ENCODE measurements at places on chromosomes 2 and 18.

- no peak for DNase-seq
Observed at GRCh38 chr2:159462201-159462785, 154.1 kb downstream of the BAZ2B start.

GRCh38 chr2:16090650-16091575, 150.6 kb downstream of the MYCN start:
- no peak for DNase-seq

- DNase-seq = no peak
Observed at GRCh38 chr2:207996848-207997247, 28.5 kb downstream of the PLEKHM3 start.

GRCh38 chr2:3293221-3293620, 84.4 kb downstream of the EIPR1 start:
- no peak for DNase-seq

DNA sequence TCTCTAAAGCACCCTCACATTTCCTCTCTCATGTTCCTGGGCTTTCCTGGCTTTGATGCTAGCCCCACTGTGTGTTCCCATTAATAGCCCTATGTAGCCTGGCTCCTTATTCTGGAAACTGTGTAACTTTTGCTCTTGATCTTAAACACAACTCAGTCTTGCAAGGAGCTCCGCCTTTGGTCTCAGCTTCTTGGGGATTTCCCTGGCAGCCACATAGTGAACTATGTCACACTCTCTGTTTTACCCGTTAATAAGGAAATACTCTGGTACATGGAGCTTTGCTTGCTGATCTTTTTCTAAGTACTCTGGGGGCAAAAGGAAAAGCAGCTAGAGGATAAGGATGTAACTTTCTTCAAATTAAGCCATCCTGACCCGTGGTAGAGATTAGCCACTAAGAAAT, 259.3 kb downstream of the NEDD4L start:
- DNase-seq = no peak

DNA sequence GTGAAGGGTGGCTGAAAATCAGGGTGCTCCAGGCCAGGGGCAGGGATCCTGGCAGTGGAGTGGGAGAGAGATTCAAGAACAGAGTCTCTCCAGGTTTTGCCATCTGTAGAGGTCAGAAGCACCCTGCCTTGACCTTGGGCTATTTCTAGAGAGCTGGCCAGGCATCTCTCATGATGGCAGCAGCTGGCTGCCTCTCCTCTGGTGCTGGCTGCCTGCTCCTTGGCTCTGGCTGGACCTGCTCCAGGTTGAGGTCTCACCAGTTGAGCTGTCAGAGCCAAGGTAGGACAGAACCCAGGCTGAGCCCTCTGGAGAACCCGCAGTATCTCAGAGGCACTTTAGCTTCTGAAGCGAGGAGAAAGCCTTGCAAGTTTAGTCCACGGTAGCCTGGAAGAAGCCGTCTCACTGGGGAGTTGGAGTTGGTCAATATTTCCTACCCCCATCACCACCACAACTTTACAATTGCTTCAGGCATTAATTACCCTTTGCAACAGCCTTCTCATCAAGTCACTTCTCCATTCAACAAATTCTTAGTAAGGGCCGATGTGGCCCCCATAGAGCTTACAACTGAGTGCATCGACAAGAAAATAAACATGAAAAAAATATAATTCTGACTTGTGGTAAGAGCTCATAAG, 25.6 kb downstream of the GNLY start:
- no peak for DNase-seq

DNA sequence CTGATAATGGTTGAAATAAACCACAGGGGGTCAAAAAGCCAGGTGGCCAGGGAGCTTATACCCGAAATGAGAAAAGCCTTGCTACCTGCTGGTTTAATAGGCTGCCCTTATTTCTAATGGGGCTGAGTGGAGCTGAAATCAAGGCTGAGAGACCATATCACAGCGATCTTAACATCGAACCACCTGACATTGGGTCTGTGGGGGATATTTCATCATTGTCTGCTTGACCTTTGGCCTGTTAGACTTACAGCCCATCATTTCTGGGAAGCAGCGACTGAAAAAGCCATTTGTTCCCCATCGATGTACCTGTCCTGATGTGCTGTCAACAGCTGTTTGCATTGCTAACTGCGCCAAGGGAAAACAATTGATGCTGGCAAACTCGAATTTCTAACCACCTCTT, 199.7 kb upstream of the SLC14A2 start:
- DNase-seq = no peak

- DNase-seq = peak; percentile 40
Observed at GRCh38 chr2:11343650-11344341, 640 bp downstream of the ROCK2 start.

- DNase-seq = no peak
Observed at GRCh38 chr2:177765698-177766097, 306.9 kb downstream of the PDE11A start.

- DNase-seq = no peak
Observed at GRCh38 chr2:145116834-145117725, 597.2 kb upstream of the ZEB2 start.

- DNase-seq = no peak
Observed at GRCh38 chr2:235398321-235398720, 95.5 kb upstream of the AGAP1 start.

DNA sequence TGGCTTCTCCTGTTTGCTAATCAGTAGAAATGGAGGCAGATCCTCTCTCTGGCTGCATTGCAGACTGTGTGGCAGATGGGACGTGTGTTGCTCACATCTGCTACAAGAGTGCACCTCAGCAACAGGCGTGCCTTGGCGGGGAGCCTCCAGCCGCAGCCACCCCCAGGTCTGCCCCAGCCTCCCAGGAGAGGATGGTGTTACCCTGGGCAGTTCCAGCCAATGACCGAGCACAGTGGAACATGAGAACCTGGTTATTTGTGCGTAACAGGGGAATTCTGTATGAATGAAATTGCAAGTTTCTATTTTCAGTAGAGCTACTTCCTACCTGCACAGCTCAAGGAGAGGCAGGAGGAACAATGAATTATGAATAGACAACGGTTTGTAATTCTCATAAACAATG, 130.6 kb upstream of the CBLN2 start:
- DNase-seq = no peak

DNA sequence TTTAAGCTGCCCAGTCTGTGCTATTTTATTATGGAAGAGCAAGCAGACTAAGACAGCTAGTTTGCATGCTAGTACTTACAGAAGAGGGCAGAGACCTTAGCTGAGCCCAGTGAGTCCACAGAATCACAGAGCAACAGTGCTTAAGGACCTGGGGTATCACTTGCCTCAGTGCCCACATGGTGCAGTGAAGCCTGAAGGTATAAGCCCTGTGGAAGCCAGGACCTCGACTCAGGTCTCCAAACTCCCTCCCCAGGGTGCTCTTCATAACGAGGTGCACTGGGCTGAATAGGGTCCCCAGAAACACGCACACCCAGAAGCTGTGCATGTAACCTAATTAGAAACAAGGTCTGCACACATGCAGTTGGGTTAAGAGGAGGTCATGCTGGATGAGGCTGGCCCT, 718.1 kb downstream of the GALR1 start:
- DNase-seq = no peak

DNA sequence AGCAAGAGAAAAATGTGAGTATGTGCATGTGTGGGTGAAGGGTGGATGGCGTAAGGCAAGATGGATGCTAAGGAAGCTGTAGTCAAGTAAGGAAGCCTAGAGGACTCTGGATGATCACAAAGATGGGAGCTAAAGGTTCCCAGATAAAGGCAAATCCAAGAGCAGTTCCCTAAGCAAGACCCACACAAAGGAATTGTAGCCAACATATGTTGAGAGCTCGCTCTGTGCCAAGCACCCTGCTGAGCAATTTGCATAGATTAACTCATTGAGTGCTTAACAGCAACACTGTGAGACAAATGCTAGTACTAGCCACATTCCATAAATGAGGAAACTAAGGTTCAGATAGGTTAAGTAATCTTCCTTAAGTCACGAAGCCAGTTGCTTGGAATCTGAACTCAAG, 132.6 kb downstream of the C1D start:
- DNase-seq = no peak

DNA sequence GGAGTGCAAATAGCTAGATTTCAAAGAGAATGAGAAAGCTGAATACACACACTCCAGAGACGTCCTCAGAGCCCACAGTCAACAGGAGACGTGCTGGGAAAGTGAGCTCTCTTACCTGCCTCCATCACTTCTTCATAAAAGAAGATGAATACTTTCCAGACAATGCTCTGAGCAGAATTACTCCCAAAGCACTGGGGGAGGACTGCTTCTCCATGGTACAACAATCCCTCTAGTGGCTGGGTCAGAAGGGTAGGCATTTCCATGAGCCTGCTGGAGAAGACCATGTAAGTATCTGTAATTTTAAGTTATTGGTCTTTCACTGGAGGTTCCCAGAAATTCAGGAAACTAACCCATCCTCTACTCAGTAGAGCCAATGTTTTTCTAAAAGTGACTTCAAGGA, 190.3 kb downstream of the RBM43 start:
- no peak for DNase-seq

DNA sequence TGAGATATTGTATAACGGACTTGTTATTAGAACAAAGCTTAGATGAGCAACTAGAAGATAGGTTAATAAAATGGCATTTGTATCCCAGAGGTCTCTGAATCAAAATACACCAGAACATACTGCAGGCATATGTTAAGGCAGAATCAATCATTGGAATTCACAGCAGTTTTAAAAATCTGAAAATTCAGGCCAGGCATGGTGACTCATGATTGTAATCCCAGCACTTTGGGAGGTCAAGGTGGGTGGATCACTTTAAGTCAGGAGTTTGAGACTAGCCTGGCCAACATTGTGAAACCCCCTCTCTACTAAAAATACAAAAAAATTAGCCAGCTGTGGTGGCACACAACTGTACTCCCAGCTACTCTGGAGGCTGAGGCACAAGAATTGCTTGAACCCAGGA, 405.2 kb downstream of the ZEB2 start:
- DNase-seq = no peak

DNA sequence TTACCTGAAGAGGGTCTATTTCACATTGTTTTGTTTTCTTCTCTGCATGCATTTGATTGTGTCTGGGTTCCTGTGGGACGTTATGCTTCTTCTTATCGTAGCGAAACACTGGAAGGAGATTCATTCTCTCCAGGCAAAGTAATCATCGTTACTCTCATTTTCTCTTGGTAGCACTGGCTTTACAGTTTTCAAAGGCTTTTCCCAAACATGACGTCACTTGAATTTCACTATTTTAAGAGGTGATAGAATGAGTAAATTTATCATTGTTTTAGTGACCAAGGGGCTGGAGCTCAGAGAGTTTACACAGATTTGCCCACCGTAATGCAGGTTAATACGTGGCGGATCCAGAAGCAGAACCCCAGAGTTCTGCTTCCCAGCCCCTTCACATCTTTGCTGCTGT, 391.4 kb downstream of the DCDC2C start:
- no peak for DNase-seq

- DNase-seq = no peak
Observed at GRCh38 chr2:217652761-217653639, 349.8 kb downstream of the TNS1 start.

DNA sequence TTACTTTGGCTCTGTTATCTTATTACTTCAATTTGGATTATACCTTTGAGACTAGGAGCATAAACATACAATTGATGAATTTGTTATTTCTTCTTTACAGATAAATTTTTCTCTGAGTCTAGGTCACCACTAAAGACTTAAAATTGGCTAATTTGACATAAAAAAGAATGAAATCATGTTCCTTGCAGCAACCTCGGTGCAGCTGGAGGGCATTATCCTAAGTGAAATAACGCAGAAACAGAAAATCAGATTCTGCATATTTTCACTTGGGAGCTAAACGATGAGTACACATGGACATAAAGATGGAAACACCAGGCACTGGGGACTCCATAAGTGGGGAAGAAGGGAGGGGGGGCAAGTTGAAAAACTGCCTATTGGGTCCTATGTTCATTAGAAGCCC, 172.8 kb upstream of the SESTD1 start:
- DNase-seq = no peak

DNA sequence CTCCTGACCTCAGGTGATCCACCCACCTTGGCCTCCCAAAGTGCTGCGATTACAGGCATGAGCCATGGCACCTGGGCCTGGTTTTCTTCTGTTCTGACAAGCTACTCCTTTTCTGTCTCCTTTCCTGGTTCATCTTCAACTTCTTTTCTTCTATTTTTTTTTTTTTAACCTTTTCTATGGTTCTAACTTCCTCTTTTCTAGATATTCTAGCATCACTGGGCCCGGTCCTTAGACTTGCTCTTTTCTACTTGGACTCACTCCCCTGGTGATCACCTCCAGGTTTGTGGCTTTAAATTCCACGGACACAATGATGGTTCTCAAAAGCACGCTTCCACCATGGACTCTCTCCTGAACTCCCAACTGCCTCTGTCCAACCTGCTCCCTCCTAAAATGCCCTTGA, 2.0 kb downstream of the EIF2AK2 start:
- peak; percentile 56 for DNase-seq

DNA sequence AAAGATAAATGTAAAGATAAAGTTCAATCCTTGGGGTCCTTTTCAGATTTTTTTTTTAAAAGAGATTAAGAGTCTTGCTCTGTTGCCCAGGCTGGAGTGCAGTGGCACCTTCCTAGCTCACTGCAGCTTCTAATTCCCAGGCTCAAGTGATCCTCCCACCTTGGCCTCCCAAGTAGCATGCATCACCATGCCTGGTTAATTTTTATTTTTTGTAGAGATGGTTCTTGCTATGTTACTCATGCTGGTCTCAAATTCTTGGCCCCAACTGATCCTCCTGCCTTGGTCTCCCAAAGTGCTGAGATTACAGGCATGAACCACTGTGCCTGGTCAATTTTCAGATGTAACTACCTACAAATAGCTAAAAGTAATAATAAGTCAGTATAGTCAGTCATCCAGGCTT, 21.1 kb downstream of the NFE2L2 start:
- DNase-seq = no peak

- DNase-seq = no peak
Observed at GRCh38 chr2:120914839-120915521, 179.3 kb downstream of the GLI2 start.

GRCh38 chr2:143877056-143877455, 642.9 kb downstream of the ZEB2 start:
- no peak for DNase-seq

DNA sequence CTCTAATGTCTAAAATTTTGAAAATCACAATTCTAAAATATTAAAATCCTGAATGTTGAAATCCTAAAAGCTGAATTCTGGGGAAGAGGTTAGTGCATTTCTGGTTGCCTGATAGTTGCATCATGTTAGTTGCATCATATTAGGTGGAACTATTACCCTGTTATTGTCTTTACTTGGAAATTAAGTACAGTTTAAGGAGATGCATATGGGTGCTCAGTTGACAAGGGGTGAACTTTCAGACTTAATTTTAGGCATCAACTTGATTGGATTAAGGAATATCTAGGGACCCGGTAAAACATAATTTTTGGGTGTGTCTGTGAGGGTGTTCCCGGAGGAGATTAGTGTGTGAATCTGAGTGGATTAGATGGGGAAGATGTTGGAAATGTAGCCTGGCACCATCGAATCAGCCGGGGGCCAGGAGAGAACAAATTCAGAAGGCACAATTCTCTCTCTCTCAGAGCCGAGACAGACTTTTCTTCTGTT, 409.8 kb downstream of the PLCL1 start:
- no peak for DNase-seq

- DNase-seq = no peak
Observed at GRCh38 chr2:27029051-27029450, 3.7 kb upstream of the TMEM214 start.
